Pons (tissue), 1 donor: ENCODE measurements at places on chromosomes 12 and 14.

DNA sequence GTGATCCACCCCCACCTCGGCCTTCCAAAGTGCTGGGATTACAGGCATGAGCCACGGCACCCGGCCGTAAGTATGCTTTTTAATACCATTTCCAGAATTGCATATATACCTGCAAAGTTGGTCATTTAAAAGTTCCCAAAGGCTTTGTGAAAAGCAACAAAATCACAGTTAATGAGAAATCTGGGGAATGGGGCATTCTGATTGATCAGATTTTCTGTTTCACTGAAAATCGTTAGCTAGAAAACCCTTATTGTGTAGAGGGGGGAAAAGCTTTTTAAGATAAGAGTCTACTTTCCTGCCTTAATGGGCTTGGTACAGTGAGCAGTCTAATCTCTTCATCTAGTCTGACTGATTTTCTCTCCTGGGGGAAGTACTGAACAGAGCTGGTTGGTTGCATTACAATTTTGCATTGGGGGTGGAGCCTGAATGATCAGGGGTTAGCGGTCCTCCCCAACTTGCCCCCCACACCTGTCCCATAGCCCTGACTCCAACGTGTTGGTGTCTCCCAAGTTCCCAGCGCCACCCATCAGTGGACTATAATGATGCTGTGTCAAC, 23.8 kb downstream of the IL31 start:
- DNase-seq: no peak

DNA sequence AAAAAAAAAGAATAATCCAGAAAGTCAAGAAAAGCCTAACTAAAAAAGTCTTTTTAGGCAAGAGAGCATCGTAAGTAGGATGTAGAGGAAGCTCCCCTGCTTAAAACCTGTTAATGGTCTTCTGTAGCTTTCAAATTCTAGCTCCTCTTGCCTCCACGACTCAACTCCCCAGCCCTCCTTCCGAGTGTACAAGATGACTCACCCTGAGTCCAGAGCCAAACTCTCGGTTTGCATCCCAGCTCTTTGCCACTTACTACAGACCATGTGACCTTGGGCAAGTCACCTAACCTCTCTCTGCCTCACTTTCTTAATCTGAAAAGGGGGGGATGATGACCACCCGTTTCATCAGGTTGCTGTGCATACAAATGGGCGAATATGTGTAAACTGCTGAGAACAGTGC, 460.4 kb downstream of the DPF3 start:
- DNase-seq: no peak

GRCh38 chr12:32440120-32440865, 40.9 kb downstream of the FGD4 start:
- no peak for DNase-seq

- no peak for DNase-seq
Measured at GRCh38 chr12:131210506-131211339, 257.0 kb downstream of the ADGRD1 start.

- peak; percentile 83 for DNase-seq
Measured at GRCh38 chr12:6613015-6613775, 6.0 kb upstream of the CHD4 start.

DNA sequence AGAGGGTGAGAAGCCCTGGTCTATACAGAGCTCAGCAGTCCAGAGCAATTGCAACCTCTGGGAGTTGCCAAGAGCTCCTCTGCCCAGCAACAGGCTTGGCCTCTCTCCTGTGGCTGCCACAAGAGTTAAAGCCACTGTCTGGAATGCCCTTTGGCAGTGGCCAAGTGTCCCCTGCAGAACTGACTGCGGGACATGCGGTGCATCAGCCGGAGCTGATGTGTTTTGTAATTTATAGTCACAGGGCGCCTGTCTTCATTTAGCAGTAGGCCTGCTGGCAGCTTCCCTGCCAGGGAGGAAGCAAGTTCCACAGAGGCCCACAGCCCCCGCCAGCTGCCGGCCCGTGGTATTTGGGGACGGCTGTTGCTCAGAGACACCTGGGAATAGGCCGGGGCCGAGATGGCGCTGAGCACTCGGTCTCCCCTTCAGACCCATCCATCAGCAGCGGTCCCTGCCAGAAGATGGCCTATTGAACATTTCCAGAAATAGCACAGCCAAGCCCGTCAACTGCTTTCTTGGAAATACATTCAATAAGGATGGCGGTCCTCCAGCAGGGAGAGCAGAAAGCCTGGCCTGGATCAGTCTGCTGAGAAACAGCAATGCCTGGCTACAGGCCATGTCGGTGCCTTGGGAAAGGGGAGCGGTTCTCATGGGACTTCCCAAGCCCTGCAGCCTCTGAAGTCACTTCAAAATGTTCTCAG, 217.4 kb downstream of the CRADD start:
- DNase-seq: peak; percentile 84

DNA sequence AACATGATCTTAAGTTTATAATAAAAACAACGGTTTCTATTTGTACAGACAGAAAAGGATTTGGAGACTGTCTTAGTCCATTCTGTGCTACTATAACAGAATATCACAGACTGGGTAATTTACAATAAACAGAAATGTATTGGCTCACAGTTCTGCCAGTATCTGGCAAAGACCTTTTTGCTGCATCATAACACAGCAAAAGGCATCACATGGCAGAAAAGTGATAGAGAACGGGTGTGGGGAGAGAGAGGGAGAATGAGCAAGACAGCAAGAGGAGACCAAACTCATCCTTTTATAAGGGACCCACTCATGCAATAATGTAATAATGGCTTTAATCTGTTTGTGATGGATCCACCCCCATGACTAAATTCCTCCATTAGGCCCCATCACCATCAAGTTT, 17.0 kb upstream of the NUDT4 start:
- DNase-seq: no peak

DNA sequence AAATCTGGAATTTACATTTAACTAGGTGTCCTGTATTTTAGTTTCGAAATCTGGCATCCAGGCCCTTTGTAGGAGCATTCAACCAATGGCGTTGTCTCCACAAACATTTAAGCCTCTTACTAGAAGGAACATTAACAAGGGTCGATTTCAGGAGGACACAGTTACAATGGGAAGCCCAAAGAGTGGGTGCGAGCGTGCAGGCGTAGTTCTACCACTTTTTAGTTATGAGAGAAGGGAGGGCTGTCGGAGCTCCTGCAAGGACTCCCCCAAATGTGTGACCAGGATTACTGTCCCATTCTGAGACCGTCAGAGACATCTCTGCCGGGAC, 365 bp upstream of the ABHD4 start:
- no peak for DNase-seq

DNA sequence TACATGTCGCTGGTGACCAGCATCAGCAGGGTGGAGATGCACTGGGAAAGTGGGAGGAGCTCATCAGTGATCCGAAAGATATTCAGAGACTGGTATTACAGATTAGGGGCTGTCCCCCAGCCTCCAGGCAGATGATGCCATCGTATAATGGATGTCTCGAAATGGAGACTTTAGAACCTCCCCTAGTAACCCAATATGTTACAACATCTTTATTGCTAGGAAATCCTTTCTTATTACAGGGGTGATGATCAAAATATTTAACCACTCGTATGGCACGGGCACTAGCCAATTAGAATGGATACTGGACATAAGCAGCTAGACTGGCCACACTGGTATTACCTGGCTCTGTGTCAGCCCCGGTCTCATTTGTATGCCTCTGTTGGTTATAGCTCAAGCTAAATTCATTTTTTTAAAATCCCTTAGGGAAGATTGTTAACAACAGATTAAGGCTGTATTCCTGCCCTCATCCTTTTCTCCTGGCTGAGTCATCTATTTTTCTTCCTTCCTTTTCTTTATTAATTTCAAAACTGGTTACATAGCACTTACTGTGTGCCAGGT, 10.8 kb upstream of the CEBPE start:
- DNase-seq: no peak

GRCh38 chr14:99028521-99028920, 243.5 kb downstream of the BCL11B start:
- no peak for DNase-seq

DNA sequence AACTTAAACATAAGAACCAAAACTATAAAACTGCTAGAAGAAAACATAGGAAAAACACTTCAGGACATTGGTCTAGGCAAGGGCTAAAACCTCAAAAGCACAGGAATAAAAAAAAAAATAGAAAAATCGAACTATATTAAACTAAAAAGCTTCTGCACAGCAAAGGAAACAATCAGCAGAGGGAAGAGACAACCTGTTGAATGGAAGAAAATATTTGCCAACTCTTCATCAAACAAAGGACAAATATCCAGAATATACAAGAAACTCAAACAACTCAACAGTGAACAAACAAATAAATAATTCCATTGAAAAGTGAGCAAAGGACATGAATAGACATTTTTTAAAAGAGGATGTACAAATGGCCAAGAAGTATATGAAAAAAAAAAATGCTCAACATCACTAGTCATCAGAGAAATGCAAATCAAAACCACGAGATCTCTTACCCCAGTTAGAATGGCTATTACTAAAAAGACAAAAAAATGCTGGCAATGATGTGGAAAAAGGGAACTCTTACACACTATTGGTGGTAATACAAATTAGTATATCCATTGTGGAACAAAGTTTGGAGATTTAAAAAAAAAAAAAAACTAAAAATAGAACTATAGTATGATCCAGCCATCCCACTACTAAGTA, 152.0 kb downstream of the NDUFA12 start:
- no peak for DNase-seq

GRCh38 chr14:94879537-94879936, 109.6 kb upstream of the GSC start:
- no peak for DNase-seq

- no peak for DNase-seq
Measured at GRCh38 chr12:42790761-42791151, 201.2 kb upstream of the PRICKLE1 start.

- DNase-seq: no peak
Measured at GRCh38 chr14:55381561-55381960, 30.1 kb downstream of the ATG14 start.

DNA sequence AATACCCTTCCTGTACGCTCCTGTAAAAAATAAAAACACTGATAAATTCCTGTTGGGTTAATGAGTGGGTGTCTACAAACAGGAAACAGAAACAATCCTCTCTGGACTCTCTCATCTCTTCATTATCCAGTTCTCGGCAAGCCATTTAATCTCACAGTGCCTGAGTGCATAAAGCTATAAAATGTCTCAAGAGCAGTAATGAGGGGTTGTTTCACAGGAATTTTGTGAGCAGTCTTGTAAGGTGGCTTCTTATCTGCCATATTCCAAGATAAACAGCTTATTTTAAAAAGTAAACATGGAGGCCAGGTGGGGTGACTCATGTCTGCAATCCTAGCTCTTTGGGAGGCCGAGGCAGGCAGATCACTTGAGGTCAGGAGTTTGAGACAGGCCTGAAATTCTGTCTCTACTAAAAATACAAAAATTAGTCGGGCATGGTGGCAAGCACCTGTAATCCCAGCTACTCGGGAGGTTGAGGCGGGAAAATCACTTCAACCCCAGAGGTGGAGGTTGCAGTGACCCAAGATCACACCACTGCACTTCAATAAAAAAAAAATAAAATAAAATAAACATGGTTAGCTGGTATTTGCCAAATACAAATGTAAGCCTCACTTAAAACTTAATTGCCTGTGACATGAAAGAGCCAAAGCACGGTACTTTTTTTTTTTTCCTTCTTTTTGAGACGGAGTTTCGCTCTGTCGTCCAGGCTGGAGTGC, 54.0 kb downstream of the CLIP1 start:
- DNase-seq: no peak

DNA sequence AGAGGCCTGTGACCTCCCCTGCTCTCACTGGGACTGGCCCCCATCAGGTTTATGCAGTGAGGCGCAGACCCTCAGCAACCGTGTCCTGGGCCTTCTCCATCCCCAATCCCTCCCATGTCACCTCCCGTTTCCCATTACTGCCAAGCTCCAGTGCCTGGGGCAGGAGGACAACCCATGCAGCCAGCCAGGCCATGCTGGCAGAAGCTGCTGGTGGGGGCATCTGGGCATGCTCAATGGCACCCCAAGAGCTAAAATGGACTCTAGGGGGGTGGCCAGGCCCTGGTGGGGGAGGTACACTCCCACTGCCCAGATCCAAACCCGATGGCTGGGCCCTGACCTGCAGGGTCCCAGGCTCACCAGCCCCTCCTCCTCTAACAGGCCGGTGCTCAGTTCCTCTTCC, 20.5 kb upstream of the GPR132 start:
- DNase-seq: no peak

- DNase-seq: peak; percentile 37
Measured at GRCh38 chr12:101653503-101653902, 43.9 kb upstream of the CHPT1 start.

DNA sequence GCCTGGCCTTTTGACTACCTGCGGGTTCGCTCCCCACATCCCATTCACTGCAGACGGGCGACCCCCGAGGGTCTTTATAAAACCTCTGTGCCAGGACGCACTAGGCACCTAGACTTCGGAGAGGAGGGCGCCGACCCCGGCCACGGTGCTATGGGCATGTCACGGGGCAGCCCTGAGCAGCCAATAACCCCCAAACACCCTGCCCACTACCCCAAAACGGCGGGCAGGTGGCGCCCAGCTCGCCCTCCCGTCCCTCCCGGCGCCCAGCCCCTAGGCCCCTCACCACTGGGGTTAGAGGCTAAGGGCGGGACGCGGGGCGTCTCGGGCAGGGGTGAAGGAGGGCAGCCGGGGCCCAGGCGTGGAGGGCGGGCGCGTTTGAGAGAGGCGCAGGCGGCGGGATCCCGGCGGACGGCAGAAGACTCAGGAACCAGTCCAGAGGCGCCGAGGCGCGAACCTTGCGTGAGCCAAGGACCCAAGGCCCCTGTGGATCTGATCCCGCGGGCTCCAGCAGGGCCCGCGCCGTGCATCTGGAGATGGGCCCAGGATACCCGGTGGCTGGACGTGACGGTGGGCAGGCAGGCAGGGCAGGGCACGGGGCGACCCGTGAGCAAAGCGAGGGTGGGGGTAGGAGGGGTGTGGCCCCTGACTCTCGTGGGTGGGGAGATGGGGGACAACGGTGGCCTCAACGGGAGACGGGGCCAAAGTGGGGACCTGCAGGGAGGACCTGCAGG, 11.1 kb downstream of the KRT85 start:
- no peak for DNase-seq

GRCh38 chr12:22101749-22102243, 55.8 kb downstream of the CMAS start:
- DNase-seq: peak; percentile 56

DNA sequence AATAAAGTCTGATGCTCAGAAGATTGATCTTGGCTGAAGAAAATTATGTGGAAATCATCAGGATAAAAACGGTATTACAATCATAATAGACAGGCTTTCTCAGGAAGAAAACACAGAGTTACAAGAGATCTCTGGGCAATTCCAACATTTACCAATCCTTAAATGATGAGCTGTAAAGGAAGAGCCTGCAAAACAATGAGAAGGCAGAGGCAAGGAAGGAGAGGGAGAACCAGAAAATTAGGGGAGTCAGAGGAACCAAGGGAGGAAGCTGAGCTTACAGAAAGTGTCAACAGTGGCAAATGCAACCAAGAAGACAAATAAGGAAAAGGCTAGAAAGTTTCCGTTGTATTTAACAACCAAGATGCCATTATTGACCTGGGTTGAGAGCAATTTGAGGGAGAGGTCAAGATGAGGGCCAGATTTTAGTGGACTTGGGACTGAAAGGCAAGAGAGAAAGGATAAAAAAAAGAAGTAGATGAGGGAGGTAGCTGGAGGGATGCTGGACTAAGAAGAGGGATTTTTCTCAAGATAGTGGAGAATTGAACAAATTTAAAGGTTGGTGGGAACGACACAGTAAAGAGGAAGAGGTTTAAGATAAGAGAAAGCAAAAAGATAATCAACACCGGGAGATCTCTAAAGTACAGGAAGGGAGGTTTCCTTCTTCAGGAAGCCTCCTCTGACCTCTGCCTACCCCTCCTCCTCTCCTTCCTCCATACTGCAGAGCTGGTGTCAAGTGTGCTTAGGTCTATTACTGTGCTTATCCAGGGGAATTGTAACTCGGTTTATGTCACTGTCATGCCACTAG, 116.9 kb downstream of the DUSP6 start:
- DNase-seq: no peak
